ENCODE measurements at places on chromosomes 12 and 14.
A peak's percentile ranks its signal among the peaks of the same experiment; 100 is the strongest.

- no peak for DNase-seq
These were observed 63.8 kb downstream of the MVK start for GRCh38 chr12:109637348-109637747.

DNA sequence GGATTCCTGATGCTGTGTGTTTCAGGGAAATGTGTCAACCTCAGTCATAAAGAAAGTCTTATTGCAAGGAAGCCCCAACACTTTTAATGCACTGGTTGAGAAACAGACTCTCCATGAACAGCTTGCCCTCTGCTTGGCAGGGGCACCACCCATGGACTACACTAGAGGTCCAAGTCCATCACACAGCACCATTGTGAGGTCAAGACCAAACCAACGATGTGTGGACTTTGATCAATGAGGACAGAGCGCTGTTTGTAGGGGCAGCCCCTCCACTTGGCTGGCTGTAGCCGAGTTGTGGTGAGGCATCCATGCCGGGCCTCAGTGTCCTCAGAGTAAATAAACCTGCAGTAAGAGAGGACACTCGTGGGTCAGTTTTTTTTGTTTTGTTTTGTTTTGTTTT is 29.8 kb downstream of the ZFYVE21 start:
- DNase-seq: peak; percentile 0

DNA sequence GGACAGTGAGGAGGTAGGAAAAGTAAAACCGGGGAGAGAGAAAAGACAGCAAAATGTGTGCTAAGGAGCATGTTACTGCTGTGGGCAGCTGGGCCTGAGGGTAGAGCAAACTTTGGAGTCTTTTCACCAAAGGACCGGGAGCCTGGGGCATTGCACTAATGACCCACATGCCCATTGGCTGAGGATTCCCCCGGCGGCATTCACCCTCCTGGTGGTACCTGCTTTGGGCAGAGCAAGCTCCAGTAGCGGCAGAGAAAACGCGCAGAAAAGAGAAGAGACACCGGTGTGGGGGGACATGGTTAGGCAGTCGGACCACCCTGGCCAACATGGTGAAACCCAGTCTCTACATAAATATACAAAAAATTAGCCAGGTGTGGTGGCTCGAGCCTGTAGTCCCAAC is 83.4 kb upstream of the ESRRB start:
- no peak for DNase-seq

GRCh38 chr12:43158126-43158525 is 393.9 kb downstream of the ADAMTS20 start:
- no peak for DNase-seq

DNA sequence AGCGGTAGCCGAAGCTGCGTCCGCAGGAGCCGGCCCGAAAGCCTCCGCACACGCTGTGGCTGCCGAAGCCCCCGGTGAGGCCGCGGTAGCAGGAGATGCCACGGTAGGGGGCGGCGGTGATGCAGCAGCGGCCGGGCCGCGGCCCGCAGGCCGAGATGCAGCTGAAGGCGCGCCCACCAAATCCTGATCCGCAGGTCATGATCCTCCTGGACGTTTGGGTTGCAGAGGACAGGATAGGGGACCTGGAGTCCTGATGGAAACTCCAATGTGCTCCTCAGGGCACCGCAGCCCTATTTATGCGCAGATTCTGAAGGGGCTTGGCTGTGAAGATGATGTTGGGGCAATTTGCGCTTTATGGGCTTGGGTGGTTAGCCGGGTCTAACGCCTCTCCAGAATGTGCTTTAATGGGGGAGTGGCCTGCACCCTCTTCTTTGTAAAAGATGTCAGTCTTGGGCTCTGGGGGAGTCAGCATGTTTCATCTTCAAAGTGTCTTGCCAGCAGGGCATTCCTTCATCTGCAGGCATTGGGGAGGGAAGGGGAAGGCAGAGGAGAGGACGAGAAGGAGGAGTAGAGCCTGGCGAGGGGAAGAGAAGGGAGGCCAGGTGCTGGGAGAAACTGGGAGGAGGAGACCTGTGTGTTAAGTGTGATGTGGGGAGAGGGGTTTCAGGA is at the start of gene KRT81:
Gene KRT81 (minus strand): TSS at position 268 of the 669 bp plus-strand sequence. CDS start 69 bp downstream, at position 199.
- DNase-seq: no peak

- no peak for DNase-seq
These were observed 12.8 kb upstream of the CISTR start for GRCh38 chr12:53764615-53765014.

DNA sequence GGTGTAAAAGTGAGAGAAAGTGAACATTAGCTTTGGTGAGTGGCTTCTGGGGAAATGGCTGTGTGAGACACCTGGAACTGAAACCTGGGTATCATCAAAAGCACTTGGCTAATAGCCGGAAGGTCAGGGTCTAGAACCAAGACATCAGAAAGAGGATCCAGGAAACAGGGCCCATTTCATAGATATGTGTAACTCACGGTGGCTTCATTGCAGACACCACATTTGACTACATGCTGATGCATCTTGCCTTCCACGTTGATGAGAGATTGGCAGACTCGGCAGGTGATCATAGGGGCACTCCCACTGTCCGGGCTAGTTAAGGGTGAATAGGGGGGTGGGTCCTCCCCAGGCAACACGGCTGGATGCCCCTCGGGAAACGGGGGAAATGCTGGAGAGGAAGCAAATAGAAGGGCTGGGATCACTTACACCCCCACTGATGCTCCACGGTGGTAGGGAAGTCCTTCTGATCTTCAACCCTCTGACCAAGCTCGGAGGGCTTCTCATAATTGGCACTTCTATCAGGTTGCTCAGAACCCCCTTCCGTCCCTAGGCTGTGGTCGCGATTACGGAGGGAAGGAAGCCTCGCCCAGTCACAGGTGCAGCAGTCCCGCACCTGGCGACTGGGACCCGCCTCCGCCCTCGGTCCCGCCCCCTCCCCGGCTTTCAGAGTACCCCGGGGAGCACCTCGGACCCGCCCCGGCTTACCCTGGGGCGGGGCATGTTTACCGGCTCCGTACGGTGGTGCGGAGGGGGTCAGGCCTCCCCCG is 593 bp downstream of the PIP4P1 start:
- DNase-seq: no peak

- DNase-seq: peak; percentile 77
These were observed 27.8 kb downstream of the FBXL14 start for GRCh38 chr12:1566449-1567135.

DNA sequence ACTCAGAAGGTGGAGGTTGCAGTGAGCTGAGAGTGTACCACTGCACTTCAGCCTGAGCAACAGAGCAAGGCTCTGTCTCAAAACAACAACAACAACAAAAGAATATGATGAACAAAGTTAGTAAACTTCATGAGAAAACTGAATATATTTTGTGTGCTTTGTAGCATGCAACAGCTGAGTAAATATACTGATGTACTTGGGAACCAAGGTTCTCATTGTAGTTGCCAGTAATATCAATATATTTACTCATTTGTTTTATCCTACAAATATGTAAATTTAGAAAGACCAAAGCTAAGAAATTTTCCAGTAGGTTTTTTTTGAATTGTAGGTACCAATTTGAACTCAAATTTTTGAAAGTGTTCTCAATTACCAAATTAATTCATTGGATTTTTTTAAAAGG is 127.2 kb downstream of the IPO8 start:
- DNase-seq: no peak

DNA sequence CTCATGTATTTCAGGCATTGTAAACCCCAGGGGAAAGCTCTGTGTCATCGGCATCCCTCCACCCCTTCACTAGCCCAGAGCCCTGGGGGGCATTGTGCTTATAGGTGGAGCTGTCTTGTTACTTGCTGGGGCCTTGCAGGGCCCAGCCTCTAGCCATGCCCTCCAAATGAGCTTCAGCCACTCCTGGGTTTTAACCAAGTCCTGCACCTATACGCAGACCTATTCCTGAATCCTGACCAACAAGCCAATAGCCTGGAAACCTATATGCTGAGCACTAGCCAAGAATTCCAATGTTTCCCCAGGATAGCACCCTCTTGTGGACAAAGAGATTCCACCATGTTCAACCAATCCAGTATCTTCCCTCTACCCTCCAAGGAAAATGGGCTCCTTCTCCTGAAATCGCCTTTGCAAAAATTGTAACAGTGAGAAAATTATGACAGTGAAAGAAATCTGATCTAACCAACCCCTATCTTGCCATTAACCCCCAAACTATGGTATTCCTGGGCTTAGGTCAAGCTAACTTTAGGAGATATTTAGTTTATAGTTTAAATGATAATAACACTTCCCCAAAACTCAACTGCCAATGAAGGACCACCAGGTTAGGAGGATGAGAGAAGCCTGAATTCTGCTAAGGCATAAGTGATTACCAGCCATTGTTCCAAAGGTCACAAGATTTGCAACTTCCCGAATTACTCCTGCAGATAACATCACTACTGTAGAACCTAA is 55.5 kb downstream of the TTC7B start:
- peak; percentile 71 for DNase-seq

- no peak for DNase-seq
These were observed 737 bp upstream of the TEX52 start for GRCh38 chr12:2857576-2857975.

DNA sequence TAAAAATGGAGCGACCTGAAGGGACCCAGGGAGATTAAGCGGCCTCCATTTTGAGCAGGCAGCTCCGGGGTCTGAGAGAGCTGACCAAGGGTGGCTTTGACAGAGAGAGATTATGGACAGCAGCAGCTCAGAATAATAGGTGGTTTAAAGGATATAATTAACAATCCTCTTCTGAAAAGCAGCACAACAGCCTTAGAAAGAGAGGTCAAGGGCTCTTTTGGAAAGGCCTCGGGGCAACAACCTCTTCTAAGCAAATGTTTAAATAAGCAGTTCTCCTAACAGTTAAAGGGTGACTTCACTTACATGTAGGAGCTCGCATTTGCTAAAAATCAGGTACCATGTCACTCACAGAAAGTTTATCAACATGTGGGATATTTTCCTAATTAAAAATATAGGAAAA is 87.2 kb upstream of the FRMD6 start:
- DNase-seq: peak; percentile 53

DNA sequence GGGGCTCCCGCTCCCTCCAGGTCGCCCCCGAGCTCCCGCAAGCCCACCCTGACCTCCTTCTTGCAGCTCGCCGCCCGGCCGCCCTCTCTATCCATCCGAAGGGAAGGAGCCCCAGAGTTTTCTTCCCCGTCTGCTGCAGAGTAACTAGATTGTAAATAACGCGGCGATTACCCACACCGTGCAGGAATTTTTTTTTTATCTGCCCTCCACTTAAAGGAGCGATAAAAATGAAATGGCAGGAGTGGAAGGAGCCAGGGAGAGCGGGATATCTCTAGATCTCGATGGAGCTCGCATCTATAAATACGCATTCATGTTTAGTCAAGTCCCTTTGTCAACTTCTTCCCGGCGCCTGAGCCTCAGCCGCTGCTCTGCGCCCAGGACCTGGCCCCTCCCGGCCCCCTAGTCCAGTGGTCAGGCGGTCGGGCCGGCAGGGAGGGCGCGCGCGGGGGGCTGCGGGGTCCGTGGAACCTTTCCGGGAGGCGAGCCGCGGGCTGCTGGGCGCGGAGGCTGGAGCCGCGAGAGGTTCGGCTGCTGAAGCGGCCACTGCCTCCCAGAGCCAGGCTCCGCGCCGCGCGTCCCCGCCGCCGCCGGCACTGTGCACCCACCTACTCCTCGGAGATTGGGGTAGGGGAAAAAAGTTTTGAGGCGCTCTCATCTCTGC is 386.0 kb downstream of the BCAT1 start:
- peak; percentile 71 for DNase-seq

DNA sequence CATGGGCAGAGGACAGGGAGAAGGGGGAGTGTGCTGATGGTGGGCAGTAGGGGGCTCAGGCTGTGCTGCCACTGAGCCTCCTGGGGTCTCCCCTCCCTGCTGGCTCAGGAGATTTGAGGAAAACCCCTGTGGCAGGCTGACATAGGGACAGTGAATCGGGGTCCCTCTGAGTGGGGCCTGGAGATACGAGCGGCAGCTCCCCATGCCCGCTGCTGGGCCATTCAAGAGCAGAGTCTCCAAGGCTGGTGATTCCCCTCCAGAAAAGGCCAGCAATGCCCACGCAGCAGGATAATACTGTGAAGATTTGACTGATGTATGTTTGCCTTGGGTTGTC is 288.7 kb upstream of the SFSWAP start:
- DNase-seq: no peak

- DNase-seq: no peak
These were observed 40.4 kb upstream of the LGR5 start for GRCh38 chr12:71399197-71399596.

- DNase-seq: no peak
These were observed 2.5 kb upstream of the CHPT1 start for GRCh38 chr12:101694986-101695385.

DNA sequence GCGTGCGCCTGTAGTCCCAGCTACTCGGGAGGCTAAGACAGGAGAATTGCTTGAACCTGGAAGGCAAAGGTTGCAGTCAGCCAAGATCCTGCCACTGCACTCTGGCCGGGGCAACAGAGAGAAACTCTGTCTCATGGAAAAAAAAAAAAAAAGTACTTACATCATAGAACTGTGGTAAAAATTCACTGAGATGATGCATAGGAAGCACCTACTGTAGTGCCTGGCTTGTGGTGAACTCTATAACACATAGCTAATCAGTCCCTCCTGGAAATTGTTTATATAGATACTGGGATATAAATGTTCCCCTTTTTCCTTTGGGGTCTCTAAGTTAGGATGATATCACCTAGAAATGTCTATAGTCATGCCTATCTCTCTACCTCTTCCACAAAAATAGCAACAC is 89.7 kb upstream of the CPM start:
- DNase-seq: no peak

GRCh38 chr14:54232735-54233134 is 164.1 kb upstream of the CDKN3 start:
- no peak for DNase-seq

- DNase-seq: no peak
These were observed 17.0 kb upstream of the NUBPL start for GRCh38 chr14:31543969-31544799.
